ENCODE measurements at places on chromosomes 7 and 10.
A peak's percentile ranks its signal among the peaks of the same experiment; 100 is the strongest.

GRCh38 chr7:135300913-135301765 is 67.5 kb downstream of the STRA8 start:
- no peak for DNase-seq

DNA sequence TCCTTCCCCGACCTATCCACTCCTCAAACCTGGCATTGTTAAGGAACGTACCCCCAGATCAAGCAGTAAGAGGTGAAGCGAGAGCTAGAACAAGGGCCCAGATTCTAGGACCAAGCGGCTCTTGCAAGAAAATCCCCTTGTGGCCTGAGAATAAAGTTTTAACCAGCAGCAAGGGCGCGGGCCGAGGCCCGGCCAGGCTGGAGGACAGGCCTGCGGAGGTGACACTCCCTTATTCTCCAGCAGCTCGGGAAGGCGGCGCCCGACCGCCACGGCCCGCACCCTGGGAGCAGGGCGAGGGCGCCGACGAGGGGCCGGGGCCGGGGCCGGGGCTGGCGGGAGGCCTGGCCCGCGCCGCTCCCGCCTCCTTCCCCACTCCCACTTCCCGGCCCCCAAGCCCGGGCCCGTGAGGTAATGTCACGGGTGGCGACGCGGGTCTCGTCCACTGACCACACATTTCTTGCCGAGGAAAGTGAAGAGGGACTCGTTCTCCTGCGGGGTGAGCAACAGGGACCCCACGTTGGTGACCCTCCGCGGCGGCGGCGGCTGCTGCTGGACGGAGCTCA is 551 bp downstream of the WASL start:
- DNase-seq: peak; percentile 67

GRCh38 chr10:26696786-26697162 is 727 bp upstream of the PDSS1 start:
- DNase-seq: peak; percentile 88

DNA sequence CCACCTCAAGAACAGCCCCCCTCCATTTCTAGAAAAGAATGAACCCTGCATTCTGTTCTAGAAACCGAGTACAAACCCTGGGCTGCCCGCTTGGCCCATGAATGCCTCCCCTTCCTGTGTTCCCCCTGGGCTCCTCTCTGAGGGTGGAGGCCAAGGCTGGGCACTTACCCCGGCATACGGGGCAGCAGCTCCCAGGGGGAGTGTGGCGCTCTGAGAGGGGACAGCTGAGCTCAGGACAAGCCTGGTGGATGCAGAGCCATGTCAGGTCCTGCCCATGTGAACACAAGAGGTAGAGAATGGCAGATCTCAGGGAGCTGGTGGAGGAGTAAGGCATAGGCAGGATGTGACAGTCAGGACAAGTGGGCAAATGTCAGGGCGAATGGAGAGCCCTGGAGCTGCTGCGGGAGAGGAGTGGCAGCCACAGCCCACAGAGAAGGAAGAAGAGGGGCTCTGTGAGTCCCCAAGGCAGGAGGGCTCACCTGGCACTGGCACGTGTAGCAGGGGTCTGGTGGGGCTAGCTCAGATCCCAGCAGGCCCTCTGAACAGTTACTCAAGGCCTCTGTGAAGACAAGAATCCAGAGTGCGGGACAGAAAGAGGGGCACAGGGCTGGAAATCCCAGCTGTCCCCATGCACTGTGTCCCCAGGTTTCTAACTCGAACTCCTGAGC is 18.9 kb downstream of the ATP6V1F start:
- no peak for DNase-seq

DNA sequence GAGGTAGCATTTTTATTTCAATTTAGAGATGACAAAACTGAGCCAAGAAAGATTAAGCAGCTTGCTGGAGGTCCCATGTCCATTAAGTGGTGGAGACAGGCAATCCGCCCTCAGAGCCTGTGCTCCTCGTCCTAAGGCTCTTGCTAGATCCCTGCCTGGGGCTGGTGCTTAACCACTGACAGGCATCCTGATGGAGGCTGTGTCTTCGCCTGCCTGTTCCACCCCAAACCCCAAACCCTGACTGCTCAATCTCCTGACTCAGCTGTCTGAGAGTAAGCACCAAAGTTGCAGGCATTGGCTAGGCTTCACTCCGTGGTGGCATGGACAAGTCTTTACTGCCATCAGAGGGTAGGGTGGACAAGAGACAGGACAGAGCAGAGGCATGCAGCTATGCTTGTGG is 209.4 kb downstream of the POU6F2 start:
- no peak for DNase-seq

DNA sequence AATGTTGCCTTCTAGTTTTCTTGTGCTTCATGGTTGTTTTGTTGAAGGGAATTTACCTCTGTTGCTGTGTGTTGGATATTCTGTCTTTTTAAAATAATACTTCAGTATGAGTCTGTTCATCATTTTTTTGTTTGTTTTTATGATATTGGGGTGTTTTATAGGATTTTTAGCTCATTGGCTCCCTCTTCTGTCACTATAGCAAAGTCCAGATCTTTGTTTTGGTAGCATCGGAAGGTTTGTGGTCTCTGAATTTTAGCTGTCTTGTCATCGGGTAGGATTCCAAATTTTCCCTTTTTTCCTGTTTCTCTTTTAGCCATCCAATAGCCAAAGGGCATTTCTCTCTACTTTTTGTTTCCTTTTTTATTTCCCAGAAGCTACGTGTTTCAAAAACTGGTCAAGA is 91.4 kb downstream of the EXOC4 start:
- peak; percentile 55 for DNase-seq

All from hematopoietic multipotent progenitor cell treated with erythropoietin and hydrocortisone succinate and interleukin-3 and kit ligand, for 6 days (in vitro differentiated cells).